Nephron progenitor cell (in vitro differentiated cells): ENCODE measurements at places on chromosomes 3 and 15.

- no peak for DNase-seq
Observed at GRCh38 chr15:47294765-47295259, 422.5 kb upstream of the SEMA6D start.

GRCh38 chr3:29608414-29609327 is 327.8 kb downstream of the RBMS3 start:
- no peak for DNase-seq

GRCh38 chr15:85831415-85832113 is 36.8 kb upstream of the KLHL25 start:
- peak; percentile 65 for DNase-seq

GRCh38 chr3:129105862-129106261 is 15.7 kb downstream of the RAB43 start:
- DNase-seq: no peak

GRCh38 chr3:125194061-125194848 is 18.3 kb downstream of the SLC12A8 start:
- DNase-seq: no peak

DNA sequence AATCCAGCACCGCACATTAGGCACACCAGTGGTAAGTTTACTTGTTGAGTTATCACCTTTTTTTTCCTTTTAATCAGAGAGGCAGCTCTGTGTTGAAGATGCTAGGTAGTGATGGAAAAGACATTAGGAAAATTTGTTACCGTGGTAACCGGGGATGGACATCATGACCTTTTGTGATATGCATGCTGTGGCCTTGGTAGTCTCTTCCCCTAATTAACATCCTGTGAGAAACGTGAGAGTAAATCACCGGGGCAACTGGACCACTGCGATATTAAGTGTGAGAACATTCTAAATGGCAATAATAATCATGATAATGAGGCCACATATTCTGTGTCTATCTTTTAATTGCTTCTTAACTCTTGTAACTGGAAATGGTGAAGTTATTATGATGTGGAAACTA is 362.0 kb downstream of the CACNA2D3 start:
- no peak for DNase-seq

- no peak for DNase-seq
Observed at GRCh38 chr3:33491721-33492120, 51.5 kb upstream of the UBP1 start.

GRCh38 chr3:99199021-99199420 is 297.5 kb upstream of the DCBLD2 start:
- DNase-seq: no peak
